ENCODE measurements at places on chromosomes 11 and 22. TPM values are rescaled to one million over a fixed set of nuclear protein-coding genes. Genes with fewer than 3 reads are reported as not detected.

Gene WBP2NL
- total RNA-seq = 0.44 TPM

Gene RNF214
- total RNA-seq = 39.7 TPM

DNA sequence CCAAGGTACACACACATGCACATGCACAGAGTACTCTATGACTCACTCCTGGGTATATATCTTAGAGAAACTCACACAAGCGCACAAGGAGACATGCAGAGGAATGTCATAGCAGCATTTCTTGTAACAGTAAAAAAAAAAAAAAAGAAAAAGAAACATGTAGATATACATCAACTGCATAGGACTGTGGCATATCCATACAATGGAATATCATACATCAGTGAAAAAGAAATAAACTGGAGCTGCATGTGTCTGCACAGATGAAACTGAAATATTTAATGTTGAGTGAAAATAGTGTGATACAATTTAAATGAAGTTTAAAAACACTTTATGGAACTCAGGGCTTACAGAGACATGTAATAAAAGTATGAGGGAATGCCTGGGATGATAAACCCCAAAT lies 46.4 kb downstream of the SYT13 start:
- no peak for DNase-seq

Gene TTLL12
- 26.3 TPM for total RNA-seq

Gene KCNK7
- total RNA-seq = 0.69 TPM

Measured in Panc1 (cell line).